Putamen (tissue), 1 donor: ENCODE measurements at places on chromosomes 3 and 15.
A peak's percentile ranks its signal among the peaks of the same experiment; 100 is the strongest.

DNA sequence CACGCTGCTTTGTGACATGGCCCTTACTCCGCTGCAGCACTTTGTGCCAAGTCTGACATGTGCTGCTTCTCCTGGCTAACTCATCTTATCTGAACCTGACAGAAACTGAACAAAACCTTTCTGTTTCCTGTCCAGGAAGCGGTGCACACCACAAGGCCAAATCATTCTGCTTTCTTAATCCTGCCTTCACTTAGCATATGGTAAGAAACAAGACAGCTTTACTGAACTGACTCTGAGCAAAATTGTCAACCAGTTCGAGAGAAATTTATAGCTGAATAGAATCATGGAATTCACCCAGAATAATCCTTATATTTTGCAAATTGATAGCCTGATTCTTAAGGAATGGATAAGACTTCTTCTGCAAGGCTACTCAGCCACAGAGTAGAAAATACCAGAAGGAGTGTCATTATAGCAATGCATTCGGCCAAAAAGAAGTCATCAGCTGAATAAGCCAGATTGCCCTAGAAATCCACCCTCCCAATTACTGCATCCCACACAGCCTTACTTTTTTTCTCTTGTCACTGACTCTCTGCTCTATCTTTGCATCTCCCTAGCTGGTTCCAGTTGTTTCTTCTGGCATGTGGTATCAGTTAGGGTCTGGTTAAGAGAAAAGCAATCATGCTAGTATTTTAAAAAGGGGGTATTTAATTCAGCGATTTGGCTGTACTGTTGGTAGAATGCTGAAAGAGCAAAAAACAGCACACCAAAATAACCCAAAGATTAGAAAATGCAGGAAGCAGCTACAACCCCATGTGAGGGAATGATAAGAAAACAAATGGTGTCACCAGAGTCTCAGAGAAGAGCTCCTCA, 41.6 kb upstream of the STRIT1 start:
- DNase-seq, result peak; percentile 40

- DNase-seq, result no peak
These were observed 1237.5 kb downstream of the ZPLD1 start for GRCh38 chr3:103672346-103672745.

- no peak for DNase-seq
These were observed 2.0 kb downstream of the PPM1M start for GRCh38 chr3:52247409-52248164.

- no peak for DNase-seq
These were observed 914.9 kb upstream of the EPHA6 start for GRCh38 chr3:95899494-95899893.

- no peak for DNase-seq
These were observed 502.5 kb upstream of the GOLIM4 start for GRCh38 chr3:168598250-168598649.

DNA sequence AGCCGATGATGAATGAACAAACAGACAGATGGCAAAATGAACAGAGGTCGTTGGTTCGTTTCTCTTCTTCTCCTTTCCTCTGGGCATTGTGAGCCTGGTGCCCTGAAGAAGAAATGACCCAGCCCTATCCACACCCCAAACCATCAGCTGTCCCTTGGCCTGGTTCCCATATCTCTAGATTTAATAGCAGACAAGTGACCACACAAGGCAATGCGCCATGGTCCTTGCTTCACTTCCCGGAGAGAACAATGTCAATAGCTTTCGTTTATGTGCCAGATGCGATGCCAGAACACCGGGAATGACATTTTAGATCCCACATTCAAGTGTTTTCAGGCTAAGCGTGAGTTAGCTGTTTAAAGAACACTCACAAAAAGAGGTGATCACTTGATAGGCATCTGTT, 17.7 kb downstream of the POC1A start:
- DNase-seq, result no peak

DNA sequence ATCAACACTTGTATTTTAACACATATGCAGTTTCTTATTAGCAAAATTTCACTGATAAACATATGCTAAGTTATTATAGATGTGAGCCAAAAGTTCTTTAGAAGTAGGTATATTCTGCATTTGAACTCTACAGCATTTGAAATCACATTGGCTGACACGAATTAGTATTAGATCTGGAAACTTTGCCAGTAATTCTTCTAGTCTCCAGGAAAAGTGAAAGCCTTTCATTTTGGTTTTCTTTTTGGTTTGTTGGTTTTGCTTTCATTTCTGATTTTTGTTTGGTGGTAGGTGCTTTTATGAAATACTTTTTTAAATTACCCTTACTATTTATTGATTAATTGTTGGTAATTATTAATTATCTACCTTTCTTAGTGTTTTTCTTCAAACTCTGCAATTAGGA, 72.9 kb downstream of the RBMS3 start:
- DNase-seq, result no peak

DNA sequence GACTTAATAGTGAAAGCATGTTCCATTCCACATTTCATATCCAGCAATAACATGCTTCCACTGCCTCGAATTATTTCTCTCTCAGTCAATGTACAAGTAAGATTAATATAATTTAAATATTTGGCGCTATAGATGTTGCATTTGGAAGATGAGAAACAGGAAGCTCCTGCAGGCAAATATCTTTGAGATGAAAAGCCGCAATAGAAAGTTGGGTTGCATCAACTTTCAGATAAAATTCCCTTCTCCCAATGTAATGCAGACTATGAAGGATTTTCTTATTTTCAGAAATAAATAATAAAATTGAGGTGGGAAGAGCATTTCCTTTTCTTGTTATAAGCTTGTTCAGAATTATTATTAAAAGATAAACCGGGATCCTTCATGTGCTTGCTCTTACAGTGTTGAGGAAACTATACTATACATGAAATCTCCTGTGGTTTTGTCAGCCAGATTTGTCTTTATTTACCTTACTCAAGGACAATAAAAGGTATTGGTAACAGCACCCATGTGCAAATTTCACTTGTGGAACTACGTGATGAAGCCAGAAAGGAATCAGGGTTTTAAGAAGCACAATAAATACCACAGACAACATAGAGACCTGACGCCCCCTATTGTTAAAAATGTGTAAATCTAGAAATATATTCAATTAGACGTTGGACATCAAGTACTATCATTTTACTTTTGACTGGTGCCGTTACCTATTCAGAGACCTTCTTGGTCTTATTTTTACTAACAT, 307.0 kb downstream of the ARPP21 start:
- DNase-seq, result peak; percentile 73

GRCh38 chr15:68650901-68651709, 72.3 kb downstream of the CORO2B start:
- no peak for DNase-seq

DNA sequence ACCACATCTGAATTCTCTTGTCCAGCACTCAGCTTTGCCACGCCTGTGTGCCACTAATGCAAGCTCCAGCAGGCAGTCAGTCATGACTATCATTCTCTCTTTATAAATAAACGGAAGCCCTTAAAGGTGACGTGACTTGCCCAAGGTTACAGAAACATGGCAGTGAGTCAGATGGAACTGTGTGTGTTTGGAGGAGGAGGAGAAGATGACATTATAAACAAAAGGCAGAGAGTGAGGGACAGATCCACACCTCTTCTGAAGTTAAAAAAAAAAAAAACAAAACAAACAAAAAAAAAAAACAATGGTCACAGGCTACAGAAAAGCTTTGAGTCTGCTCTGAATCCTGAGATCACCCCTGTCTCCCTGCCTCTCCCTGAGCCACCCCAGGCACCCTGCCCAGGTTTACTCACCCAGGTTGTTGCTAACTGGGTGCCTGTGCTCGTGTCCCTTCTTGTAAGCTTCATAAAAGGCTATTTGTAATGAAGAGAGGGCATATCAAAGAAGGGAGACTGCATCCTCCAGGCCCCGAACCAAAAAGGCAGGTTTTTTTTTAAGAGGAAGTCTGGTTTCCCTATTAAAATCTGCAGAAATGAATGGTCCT, 119.7 kb upstream of the PHLDB2 start:
- DNase-seq, result no peak

- no peak for DNase-seq
These were observed 1.2 kb downstream of the CHST2 start for GRCh38 chr3:143120716-143121240.

GRCh38 chr3:172550347-172550943, 27.2 kb upstream of the TNFSF10 start:
- no peak for DNase-seq

GRCh38 chr15:39770748-39771689, 11.6 kb downstream of the FSIP1 start:
- no peak for DNase-seq

- no peak for DNase-seq
These were observed 27.7 kb upstream of the CLDN16 start for GRCh38 chr3:190360228-190360627.

GRCh38 chr15:101020945-101021344, 101.8 kb downstream of the LRRK1 start:
- no peak for DNase-seq

GRCh38 chr3:127065561-127066290, 82.8 kb downstream of the PLXNA1 start:
- no peak for DNase-seq

DNA sequence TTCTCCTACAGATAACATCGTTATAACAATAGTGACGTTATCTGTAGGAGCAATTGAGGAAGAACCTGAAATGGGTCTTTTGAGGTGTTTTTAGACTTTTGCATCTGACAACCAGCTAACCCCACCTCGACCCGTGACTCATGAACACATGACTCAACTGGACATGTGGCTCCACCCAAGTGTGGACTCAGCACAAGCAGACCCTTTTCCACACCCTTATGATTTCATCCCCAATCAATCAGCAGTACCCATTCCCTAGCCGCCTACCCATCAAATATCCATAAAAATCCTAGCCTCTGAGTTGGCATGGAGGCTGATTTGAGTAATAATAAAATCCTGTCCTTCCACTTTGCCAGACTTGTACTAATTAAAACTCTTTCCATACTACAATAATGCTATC, 255.4 kb downstream of the ARPP21 start:
- DNase-seq, result no peak

DNA sequence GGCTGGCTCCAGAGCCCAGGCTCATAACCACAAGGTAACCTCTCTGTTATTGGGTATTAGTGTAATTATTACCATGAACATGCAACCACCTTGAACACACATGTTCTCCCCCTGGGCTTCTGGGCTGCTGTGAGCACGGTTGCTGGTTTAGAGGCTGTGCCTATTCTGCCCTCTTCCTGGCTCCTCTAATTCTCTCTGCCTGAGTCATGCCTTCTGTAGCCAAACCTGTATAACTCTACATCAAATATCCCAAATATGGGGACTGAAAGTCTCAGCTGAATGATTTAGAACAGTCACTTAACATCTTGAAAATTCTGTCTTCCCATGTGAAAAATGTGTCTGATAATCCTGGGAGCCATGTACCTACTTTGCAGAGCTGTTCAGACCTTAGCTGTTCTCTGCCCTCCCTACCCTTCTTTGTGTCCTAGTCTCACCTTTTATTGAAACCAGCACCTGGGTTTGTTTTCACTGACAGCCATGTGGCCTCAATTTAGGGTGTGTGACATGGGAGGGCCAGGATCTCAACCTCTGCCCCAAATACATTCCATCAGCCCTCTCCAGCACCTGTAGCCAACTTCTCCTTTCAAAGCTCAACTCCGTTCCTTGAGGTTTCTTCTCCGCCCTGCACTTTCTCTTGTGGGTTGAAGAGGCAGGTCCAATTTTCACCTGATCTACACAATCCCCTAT, 60.7 kb downstream of the PDZRN3 start:
- DNase-seq, result no peak

DNA sequence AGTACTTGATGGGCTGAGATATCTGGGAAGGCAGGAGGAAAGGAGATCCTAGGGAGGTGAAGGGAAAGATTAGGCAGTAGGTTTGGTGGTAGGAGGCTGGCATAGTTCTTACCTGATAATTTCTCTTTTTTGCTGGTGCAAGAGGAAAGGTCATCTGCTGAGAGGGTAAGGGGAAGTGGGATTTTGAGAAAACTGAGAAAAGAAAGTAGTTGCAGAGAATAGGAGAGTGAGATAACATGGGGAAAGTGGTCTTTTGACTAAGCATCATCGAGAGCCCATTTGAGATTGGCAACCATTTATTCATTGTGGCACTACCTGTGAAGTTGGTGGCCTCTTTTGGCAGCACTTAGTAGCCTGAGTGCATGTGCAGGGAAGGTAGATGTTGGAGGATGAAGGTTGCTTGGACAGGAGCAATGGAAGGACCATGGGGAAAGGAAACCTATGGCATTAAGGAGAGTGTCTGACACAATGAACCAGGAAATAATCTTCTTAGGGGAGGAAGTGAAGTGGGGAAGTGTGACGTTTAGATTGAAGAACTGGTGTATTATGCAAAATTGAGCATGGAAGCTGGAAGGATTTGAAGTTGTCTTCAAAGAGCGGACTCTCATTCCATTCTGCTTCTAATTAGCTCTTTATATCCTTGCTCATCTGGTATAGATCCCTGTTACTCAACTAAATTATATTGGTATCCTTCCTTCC, 21.9 kb upstream of the USP13 start:
- no peak for DNase-seq
